ENCODE measurements at places on chromosomes 6 and 20.

DNA sequence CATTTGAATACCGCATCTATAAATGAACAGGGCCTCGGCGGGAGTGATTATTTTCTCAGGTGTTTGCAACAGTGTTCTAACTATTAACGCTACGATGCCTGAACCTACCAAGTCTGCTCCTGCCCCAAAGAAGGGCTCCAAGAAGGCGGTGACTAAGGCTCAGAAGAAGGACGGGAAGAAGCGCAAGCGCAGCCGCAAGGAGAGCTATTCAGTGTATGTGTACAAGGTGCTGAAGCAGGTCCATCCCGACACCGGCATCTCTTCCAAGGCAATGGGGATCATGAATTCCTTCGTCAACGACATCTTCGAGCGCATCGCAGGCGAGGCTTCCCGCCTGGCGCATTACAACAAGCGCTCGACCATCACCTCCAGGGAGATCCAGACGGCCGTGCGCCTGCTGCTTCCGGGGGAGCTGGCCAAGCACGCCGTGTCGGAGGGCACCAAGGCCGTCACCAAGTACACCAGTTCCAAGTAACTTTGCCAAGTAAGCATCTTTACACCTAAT, 70.9 kb downstream of the HFE start:
- peaks cover 10% of the 10 kb centered on the region for H3K27me3 ChIP-seq
- peaks cover 17% of the 10 kb centered on the region for H3K4me1 ChIP-seq
- DNase-seq: peak; percentile 77
- peak overlapping the region; percentile 97 for H3K4me3 ChIP-seq
- peak overlapping the region; percentile 98 for H3K27ac ChIP-seq
- H3K36me3 ChIP-seq: no peaks in the 10 kb centered on the region

DNA sequence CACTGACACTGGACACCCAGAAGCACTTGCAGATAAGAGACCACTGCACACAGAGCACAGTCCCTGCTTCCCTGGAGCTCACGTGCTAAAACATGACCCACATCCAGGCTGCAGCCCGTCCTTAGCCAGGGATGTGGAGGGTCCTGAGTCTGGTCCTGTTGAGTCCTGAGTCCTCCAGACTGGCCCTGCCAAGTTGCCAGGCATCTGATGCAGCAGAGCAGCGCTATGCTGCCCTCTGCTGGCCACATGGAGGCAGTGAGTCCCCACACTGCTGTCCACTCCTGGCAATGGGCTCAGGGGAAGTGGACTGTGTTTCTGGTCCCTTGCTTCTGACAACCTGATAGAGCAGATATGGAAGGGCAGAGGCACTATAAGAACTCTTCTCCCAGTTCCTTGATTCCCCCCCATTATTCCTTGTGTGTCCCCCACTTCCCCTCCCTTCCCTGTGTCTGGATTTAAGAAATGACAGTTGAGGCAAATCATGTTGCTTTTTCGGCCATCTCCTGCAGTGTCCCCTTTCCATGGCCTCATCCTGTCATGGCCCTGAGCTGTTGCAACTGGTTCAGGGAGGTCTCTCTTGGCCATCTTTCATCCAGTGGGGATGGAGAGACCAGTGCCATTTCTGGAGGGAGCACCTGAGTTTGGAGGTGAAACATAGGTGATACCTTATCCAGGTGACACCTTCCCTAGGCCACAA, 86.0 kb downstream of the DHX35 start:
- no peaks in the 10 kb centered on the region for H3K36me3 ChIP-seq
- H3K27ac ChIP-seq: no peak overlapping the region
- peak overlapping the region; percentile 76 for H3K4me3 ChIP-seq
- peaks cover 4% of the 10 kb centered on the region for H3K4me1 ChIP-seq
- peaks cover 10% of the 10 kb centered on the region for H3K27me3 ChIP-seq
- DNase-seq: peak; percentile 76

- peak overlapping the region; percentile 68 for H3K27ac ChIP-seq
- DNase-seq: no peak
- peaks cover 8% of the 10 kb centered on the region for H3K36me3 ChIP-seq
- H3K4me1 ChIP-seq: peaks cover 39% of the 10 kb centered on the region
- H3K27me3 ChIP-seq: no peaks in the 10 kb centered on the region
- H3K4me3 ChIP-seq: peak overlapping the region; percentile 75
Measured at GRCh38 chr6:55868771-55869479, 6.5 kb downstream of the BMP5 start.

DNA sequence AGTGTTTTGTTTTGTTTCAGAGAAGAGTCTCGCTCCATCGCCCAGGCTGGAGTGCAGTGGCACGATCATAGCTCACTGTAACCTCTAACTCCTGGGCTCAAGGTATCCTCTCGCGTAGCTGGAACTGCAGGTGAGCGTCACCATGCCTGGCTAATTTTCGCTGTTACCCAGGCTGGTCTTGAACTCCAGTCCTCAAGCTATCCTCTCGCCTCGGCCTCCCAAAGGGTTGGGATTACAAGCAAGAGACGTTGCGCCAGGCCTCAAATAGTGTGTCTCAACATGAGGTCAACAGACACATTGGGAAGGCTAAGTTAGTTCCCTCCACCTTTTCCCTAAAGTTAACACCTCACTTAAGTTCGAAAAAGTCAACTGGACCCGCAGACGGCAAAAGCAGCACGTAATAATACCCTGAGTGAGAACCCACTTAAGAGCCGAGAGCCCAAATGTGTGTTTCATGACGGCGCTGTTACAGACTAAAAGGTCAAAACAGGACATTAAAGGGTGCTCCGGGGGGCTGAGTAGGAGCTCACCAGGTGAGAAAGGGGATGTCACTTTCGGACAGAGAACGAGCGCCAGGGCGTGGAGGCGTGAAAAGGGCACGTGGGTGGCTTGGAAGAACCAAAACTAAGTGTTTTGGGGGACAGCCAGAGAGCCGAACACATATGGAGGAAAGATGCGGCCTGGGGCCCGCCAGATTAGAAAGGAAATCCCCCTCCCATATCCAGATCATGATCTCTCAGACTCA, 499 bp downstream of the TTI1 start:
- peak overlapping the region; percentile 91 for H3K27ac ChIP-seq
- peaks cover 36% of the 10 kb centered on the region for H3K4me1 ChIP-seq
- no peak for DNase-seq
- H3K36me3 ChIP-seq: peaks cover 44% of the 10 kb centered on the region

- H3K4me1 ChIP-seq: no peaks in the 10 kb centered on the region
Measured at GRCh38 chr6:100665041-100665380, 200.3 kb upstream of the SIM1 start.

GRCh38 chr6:118606268-118606667, 45.1 kb downstream of the CEP85L start:
- no peak overlapping the region for H3K27ac ChIP-seq
- no peak overlapping the region for H3K4me3 ChIP-seq
- H3K4me1 ChIP-seq: peaks cover 4% of the 10 kb centered on the region
- H3K36me3 ChIP-seq: peaks cover 4% of the 10 kb centered on the region

GRCh38 chr20:20931632-20932031, 174.5 kb downstream of the LINC00237 start:
- peaks cover 14% of the 10 kb centered on the region for H3K27me3 ChIP-seq
- DNase-seq: no peak
- H3K36me3 ChIP-seq: no peaks in the 10 kb centered on the region
- no peak overlapping the region for H3K27ac ChIP-seq
- H3K4me1 ChIP-seq: no peaks in the 10 kb centered on the region

DNA sequence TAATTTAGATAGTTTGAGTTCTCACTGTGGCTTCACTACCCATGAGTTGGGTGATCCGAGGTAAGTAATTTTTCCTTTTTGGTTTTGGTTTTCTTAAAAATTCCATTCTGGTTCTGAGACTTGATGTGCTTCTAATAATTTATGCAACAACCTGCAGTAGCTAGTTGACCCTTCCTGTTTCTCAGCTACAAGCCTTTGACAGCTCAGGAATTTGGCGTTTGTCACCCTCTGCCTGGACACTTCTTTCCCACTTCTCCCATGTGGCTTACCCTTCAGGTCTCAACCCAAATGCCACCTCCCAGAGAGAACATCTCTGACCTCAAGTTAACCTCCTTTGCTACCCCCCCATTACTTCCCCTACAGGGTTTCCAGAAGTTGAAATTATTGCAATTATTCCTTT, 49.7 kb upstream of the TSHZ2 start:
- H3K4me3 ChIP-seq: no peak overlapping the region
- DNase-seq: no peak
- H3K27ac ChIP-seq: no peak overlapping the region
- H3K27me3 ChIP-seq: peaks cover 4% of the 10 kb centered on the region
- H3K4me1 ChIP-seq: peaks cover 42% of the 10 kb centered on the region

DNA sequence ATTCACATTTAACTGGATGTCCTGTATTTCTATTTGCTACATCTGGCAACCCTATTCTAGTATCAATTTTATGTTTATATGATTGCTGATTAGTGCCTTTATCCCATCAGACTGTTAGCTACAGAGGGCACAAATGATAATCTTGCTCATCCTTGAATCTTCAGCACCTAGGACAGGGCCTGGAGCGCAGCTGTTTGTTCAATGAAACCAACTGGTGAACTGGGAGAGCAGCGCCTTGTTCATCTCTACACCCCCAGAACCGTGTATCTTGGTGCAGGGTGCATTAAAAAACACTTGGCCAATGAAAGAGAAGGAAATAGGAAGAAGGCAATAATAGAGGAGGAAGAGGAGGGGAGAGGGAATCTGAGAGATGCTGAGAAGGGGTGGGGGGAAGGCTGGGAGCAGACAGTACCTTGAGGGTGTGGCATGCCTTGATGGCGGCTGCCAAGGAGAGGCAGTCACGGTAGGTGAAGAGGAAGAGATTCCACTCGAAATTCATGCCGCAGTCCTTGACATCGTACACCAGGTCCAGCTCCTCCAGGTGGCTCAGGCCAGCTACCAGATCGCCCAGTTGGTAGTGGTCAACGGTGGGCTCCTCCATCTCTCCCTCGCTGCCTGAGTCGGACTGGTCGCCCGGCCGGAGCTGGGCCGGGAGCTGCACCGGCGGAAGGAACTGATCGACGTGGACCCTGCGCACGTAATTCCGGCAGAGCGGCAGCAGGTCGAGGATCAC, 15.5 kb downstream of the TMEM151B start:
- H3K36me3 ChIP-seq: no peaks in the 10 kb centered on the region
- H3K27ac ChIP-seq: no peak overlapping the region
- H3K4me1 ChIP-seq: no peaks in the 10 kb centered on the region
- peaks cover 80% of the 10 kb centered on the region for H3K27me3 ChIP-seq
- no peak for DNase-seq

GRCh38 chr6:163929538-163929937, 515.0 kb downstream of the QKI start:
- no peak overlapping the region for H3K4me3 ChIP-seq
- no peaks in the 10 kb centered on the region for H3K36me3 ChIP-seq
- H3K4me1 ChIP-seq: peaks cover 2% of the 10 kb centered on the region
- H3K27ac ChIP-seq: no peak overlapping the region
- H3K27me3 ChIP-seq: no peaks in the 10 kb centered on the region

GRCh38 chr20:13221313-13221672, 219 bp downstream of the ISM1 start:
- peaks cover 3% of the 10 kb centered on the region for H3K36me3 ChIP-seq
- H3K4me1 ChIP-seq: peaks cover 9% of the 10 kb centered on the region
- no peak for DNase-seq
- H3K4me3 ChIP-seq: no peak overlapping the region

DNA sequence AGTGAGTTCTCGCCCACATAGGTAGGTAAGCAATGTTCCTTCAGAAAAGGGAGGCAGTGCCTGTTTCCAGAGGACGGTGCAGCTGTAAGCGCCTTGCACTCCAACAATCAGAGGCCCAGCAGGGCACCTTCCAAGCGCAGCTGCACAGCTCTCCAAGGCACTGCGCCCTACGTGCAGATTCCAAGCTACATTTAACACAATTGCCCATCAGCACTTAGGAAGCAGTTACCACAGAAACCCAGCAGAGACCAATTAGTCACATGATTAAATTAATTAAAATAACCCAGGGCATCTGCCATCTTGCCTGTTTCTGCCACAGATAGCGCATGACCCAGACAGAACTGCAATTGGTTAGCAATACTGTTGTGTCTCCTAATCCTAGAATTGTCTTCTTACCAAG, 65.5 kb downstream of the SOBP start:
- H3K4me3 ChIP-seq: no peak overlapping the region
- no peaks in the 10 kb centered on the region for H3K36me3 ChIP-seq
- peaks cover 15% of the 10 kb centered on the region for H3K4me1 ChIP-seq
- H3K27ac ChIP-seq: no peak overlapping the region
- no peak for DNase-seq

DNA sequence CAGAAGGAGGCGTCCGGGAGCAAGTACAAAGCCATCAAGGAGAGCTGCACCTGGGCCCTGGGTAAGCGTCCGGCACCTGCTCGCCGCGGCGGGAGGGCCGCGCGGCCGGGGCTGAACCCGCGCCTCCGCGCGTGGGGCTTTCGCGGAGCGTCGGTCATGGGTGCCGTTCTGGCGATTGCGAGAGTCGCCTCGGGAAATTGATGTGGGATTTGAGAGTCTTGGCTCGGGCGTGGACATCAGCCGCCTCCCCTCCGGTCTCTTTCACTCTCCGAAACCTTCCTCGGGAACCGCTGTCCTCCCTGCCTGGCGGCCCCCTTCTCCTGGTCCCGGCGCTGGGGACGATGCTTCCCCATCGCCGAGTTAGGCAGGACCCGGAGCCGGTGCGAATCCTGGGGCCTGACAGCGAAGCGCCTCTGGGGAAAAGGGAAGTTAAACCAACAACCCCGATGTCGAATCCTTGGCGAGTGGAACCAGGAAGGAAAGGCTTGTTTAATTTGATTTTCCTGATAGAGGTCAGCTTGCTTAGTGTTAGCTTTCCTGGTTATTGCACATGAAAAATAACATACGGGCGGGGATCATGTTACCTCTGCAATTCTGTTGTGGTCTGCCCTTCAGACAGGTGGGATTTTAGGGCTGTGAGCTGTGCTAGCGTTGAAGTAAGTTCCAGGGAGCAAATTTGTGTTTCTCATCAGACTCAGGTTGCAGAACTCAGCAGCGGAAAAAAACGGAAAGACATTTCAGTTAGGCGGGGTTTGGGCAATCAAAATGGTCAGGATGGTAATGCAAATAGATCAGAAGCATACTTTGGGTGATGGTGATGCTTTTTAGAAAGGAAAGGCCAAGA, 594 bp downstream of the ARFGEF3 start:
- no peak for DNase-seq
- H3K27me3 ChIP-seq: peaks cover 58% of the 10 kb centered on the region
- peaks cover 13% of the 10 kb centered on the region for H3K4me1 ChIP-seq
- H3K27ac ChIP-seq: peak overlapping the region; percentile 58

DNA sequence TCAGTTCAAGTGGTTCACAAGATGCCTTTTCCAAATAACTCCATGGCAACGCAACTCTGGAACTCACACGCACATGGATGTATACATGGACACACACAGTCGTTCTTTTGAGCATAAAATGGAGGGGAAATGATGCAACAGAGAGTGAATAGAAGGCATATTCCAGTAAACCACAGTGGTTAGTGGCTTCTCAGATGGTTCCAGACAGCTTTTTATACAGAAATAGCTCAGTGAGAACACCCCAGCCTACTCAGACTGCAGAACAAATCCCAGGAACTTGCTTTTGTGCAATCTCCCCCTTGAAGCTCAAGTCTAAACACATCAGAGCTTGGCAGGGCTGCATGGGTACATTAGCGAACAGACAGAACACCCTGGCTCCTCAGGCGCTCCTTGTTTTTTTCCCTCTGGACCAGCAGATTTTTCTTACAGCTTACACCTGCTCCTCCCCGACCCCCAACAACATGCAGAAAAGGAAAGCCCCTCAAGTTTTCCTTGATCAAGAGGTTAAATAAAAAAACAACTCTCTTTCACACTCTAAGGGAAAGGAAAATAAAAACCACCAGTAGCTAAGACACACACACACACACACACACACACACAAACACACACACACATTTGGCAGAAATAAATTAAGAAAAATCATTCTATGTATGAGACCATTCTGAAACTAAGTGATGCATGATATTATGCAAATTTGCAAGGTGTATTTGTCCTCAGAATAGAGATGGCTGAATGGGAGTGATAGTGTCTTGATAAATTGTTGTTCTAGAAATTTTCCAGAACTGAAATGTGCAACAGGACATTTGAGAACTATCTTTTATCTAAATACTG, 51.2 kb upstream of the RANBP9 start:
- peak overlapping the region; percentile 49 for H3K27ac ChIP-seq
- no peak overlapping the region for H3K4me3 ChIP-seq
- DNase-seq: no peak
- peaks cover 31% of the 10 kb centered on the region for H3K4me1 ChIP-seq
- H3K27me3 ChIP-seq: no peaks in the 10 kb centered on the region

Data from type B pancreatic cell (in vitro differentiated cells).